ENCODE measurements at places on chromosomes 6 and 20.

DNA sequence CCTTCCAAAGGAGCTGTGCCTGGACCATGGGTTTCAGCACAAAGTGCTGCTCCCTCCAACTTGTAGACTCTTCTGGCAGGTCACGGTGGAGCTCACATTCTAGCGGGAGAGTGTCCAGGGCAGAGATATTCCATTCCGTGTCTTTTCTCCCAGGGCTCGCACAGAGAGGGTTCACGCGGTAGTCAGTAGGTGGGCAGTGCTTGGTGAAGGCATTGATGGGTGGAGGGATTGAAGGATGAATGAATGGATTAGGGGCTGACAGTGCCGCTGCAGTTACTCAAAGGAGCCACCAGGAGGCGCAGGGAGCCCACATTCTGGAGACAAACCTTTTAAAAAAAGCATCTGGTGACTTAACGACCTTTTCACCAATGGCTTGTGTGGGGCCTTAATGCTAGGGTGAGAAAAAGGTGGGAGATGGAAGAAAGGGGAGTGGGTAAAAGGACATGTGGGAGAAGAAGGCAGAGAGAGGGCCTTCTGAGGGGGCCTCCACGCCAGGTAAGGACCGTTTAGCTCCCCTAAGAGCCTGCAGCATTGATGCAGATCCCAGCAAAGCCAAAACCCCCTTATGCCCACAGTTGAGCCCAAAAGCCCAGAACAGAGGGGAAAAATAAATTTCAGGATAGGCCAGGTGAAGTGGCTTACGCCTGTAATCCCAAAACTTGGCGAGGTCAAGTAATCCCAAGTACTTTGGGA, 17.5 kb upstream of the FAM110A start:
- DNase-seq: no peak

GRCh38 chr20:10960416-10960815, 286.6 kb upstream of the JAG1 start:
- DNase-seq: no peak

GRCh38 chr6:26198722-26199056, 111.5 kb downstream of the HFE start:
- DNase-seq: no peak

DNA sequence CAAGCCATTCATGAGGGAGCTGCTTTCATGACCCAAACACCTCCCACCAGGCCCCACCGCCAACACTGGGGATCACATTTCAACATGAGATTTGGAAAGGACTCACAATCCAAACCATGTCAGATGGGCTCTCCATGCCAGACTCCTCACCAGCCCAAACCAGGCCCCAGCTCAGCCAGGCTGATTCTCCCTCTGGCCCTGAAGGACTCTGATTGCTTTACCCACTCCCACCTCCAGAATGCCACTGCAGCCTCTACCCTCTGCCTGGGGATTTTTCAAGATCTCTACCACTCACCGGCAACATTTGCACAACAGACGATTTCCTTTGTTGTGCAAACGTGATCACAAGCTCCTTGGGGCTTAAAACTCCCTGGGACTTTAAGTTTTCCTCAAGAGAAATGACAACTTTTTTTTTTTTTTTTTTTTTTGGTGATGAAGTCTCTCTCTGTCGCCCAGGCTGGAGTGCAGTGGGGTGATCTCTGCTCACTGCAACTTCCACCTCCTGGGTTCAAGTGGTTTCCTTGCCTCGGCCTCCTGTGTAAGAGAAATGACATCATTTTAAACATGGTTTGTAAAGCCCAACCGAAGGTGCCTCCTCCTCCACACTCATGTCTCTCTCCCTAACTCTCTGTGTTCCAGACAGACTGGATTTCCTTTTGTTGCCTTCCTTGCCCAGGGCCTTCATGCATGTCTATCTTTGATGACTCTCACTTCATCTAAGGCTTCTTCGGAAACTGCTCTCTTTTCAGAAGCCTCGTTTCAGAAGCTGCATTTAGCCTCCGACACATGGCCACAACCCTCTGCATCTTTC, 147.0 kb downstream of the CDH26 start:
- no peak for DNase-seq

DNA sequence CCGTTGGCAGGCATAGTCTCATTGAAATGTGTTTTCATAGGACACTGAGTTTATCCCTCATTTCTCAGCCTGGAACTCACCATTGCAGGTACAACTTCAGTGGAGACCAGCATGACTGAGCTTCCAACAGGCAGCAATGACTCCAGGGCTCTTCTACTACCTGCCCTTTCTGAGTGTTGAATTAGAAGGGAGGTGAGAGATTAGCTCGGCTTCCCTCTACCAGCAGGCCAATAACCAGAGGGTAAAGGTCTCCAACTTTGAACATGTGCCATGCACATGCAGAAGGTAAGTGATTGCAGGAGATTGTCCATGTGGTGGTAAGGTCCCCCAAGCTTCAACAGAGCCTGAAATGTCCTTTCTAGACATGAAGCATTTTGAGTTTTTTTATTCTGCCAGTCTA, 233.8 kb upstream of the SUPT3H start:
- DNase-seq: no peak

- no peak for DNase-seq
These were observed 211.5 kb upstream of the PROKR2 start for GRCh38 chr20:5528261-5528660.

- no peak for DNase-seq
These were observed 525.4 kb upstream of the ID4 start for GRCh38 chr6:19311786-19312185.

DNA sequence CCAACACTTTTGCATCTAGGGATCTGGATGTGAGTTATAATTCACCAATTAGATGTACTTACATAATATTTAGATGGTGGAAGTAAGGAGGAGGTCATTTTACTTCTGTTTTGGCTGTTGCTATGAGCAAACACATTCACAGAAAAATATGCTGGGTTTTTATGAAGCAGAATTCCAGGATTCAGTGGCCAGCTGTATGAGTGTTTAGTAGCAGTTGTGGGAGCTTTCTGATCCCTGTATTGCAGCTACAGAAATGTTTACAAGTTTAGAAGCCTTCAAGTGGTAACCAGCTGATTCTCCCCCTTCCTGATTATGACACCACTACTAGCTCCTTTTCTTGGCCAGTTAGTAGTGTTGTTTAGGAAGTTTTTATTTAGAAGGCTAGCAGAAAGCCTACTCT, 177.0 kb downstream of the TENT5A start:
- DNase-seq: no peak

- no peak for DNase-seq
These were observed 24.1 kb downstream of the STK4 start for GRCh38 chr20:44990425-44990824.

- no peak for DNase-seq
These were observed 347.5 kb downstream of the PRL start for GRCh38 chr6:21949211-21949801.

- DNase-seq: no peak
These were observed 72.1 kb downstream of the FILIP1 start for GRCh38 chr6:75421316-75422023.

- no peak for DNase-seq
These were observed 18.9 kb upstream of the CALHM5 start for GRCh38 chr6:116492331-116493067.

GRCh38 chr20:33291830-33292355, 8.9 kb downstream of the BPIFB1 start:
- DNase-seq: no peak

DNA sequence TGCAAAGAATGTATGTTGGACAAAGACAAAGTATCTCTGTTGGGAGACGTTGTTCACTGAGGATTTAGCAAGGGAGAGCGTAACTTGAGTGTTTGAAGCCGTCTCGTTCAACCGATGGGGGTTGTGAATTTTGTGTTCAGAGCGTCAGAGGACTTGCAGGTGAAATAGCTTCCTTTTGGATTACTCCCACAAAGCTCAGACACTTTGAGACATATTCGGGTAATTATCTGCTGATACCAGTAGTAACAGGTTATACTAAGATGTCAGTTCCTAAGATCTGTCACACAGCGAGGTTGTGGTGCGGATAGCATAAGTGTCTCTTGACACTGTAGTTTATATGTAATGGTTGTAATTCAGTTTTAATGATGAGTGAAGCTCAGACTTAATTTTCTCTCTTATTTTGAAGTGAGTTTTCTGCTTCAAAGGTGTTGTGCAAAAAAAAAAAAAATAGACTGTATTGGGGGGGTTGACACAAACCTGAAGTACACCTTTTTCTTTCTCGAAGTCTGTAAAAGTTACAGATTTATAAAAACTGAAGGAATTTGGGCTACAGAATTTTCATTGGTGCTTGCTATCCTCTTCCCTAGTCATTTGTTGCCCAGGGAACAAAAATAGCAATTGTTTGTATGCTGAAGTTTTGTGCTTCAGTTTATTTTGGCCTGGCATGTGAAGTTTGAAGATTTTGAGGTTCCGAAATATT, 1.7 kb downstream of the ASXL1 start:
- no peak for DNase-seq

DNA sequence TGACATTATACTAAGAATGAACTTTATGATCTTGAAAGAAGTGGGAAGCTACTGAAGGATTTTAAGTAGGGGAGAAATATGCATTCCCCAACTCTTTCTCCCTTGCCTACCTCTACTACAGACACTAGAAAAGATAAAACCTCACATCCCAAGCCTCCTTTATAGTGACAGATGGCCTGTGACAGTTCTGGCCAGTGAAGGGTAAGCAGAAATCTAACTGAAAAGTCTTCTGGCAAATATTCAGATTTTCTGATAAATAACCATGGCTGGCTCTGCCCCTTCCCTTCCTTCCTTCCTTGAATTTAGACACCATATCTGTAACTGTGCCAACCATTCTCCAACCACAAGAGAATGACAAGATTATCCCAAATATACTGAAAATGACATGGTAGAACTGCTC, 10.2 kb upstream of the BEND6 start:
- no peak for DNase-seq

GRCh38 chr6:27452496-27452897, 20.4 kb downstream of the ZNF184 start:
- DNase-seq: no peak

DNA sequence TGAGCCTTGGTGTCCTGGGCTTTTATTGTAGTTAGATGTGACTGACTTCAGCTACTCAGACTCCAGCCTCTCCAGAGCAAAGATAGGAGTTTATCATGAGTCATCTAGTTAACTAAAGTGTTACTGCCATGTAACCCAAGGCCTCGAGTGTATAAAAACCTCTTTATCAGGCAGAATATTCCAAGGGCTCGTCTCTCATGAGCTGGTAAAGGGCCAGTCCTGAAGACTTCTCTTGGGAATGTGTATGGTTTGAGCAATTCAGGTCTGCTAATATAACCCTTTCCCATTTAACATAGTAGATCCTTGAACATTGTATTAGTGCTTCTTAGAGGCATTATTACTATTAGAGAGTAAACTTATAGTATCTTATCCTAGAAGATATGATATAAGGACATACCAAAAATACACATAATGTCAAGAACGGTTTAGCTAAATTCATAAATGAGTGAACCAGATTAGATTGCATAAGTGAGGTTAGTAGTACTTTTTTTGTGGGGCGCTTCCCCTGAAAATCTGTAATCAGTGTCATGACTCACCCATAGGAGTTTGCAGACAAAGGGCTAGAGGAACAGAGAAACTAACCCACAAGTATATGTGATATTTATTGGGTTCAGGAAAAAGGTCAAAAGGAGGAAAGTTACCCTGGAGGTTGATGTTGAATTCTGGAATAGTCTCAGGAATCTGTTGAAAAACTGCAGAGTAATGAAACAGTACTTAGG, 16.0 kb downstream of the DSE start:
- no peak for DNase-seq

DNA sequence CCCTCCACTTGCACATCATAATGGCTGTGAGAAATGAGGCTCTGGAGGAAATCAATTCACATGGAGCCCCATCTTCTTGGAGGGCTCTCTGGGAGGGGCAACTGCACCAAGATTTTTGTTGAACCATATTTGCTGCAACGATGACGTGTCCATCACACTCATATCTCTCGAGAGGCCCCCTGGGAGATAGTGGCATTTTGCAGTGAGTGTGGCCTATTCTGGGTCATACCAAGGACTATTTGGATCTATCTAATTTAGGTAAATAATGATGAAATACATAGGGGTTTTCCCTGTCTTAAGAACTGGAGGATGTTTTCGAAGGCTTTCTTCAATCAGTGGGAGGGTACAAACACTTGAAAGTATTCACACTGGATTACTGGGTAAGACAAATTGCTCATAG, 31.6 kb downstream of the CNR1 start:
- DNase-seq: no peak

GRCh38 chr20:55540013-55540412, 465.3 kb downstream of the CBLN4 start:
- DNase-seq: no peak

- no peak for DNase-seq
These were observed 100.2 kb upstream of the HMGN3 start for GRCh38 chr6:79334674-79335073.

DNA sequence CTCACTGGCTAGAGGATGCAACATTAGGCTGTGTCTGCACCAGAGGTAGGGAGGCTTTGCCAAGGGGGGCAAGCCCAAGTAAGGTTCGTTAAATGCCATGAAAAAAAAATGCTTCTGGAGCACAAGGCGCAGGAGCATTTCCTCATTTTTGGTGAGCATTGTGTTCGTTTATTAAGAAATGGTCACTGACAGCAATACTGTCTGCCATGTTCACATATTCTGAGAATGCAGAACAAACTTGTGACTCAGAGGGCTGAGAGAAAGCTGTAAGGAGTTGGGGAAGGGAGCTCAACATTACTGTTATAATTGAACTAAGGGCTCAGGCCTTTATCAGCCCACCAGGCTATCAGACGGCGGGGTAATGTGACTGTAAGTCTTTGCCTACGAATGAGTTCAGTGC, 465.4 kb upstream of the BTBD3 start:
- no peak for DNase-seq

- DNase-seq: no peak
These were observed 80.7 kb upstream of the RIN2 start for GRCh38 chr20:19677336-19677735.

DNA sequence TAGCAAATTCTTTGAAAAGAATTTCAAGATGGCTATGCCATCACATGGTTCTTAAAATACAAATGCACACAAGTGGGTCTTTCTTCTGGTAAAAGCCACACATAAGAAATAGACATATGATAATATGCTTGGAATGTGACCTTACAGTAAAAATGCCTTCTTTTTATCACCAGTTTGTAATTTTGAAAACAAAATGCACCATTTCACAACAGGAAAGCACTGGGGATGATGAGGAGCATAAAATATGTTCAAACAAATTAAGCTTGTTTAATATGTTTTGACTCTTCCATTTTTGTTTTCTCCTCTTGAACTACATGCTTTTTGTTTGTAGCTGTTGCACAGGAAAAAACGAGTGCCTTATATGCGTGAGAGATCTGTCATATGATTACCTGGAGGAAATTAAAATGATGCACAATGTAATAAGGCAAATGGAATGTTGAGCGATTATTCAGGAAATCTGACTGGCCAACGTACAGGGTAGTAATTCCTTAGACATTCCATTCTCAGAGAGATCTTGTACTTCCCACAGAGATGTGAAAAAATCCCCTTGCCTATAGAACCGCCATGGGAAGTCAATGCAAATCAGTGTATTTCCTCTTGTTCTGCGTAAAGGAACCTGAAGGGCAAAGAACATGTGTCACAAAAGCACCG, 911.6 kb downstream of the TFAP2A start:
- no peak for DNase-seq

- no peak for DNase-seq
These were observed 7.9 kb downstream of the RMND1 start for GRCh38 chr6:151443911-151444621.

- no peak for DNase-seq
These were observed 85.4 kb downstream of the CDYL start for GRCh38 chr6:4861564-4861963.

All from GOT3 (cell line).